ENCODE measurements at places on chromosomes 12 and 14. TPM values are rescaled to one million over a fixed set of nuclear protein-coding genes. Genes with fewer than 3 reads are reported as not detected.

Gene RAD9B
- 1.9 TPM for total RNA-seq

Gene CLEC4C
- not detected for total RNA-seq

Gene LRIG3
- 261 TPM for total RNA-seq

Gene BAZ1A
- total RNA-seq: 35.7 TPM

Gene REP15
- 0.78 TPM for total RNA-seq

Gene P2RX7
- not detected for total RNA-seq

Gene WNT1
- not detected for total RNA-seq

Gene GARIN6
- not detected for total RNA-seq

Gene SNRPF
- total RNA-seq: 55.4 TPM

Gene SERPINA3
- total RNA-seq: 1,748 TPM

Gene PLBD2
- total RNA-seq: 31.5 TPM

- no peaks in the 10 kb centered on the region for H3K4me1 ChIP-seq
- no peak overlapping the region for H3K27ac ChIP-seq
- no peaks in the 10 kb centered on the region for H3K27me3 ChIP-seq
- no peak overlapping the region for H3K4me3 ChIP-seq
- peak; percentile 64 for DNase-seq
Measured at GRCh38 chr14:81453166-81453766, 53.1 kb upstream of the STON2 start.

GRCh38 chr14:78253986-78254385 lies 83.8 kb downstream of the NRXN3 start:
- no peaks in the 10 kb centered on the region for H3K4me1 ChIP-seq
- H3K4me3 ChIP-seq: no peak overlapping the region
- no peak overlapping the region for H3K27ac ChIP-seq
- peaks cover 21% of the 10 kb centered on the region for H3K27me3 ChIP-seq
- DNase-seq: no peak

GRCh38 chr12:13440844-13441243 lies 244.3 kb downstream of the EMP1 start:
- H3K27me3 ChIP-seq: no peaks in the 10 kb centered on the region
- no peak overlapping the region for H3K4me3 ChIP-seq
- H3K27ac ChIP-seq: no peak overlapping the region
- peaks cover 29% of the 10 kb centered on the region for H3K4me1 ChIP-seq
- peaks cover 7% of the 10 kb centered on the region for H3K36me3 ChIP-seq
- no peak for DNase-seq

GRCh38 chr14:38982278-38982677 lies 120.8 kb downstream of the SEC23A start:
- no peaks in the 10 kb centered on the region for H3K4me1 ChIP-seq
- no peak overlapping the region for H3K27ac ChIP-seq
- H3K36me3 ChIP-seq: no peaks in the 10 kb centered on the region
- DNase-seq: no peak
- H3K4me3 ChIP-seq: no peak overlapping the region
- peaks cover 16% of the 10 kb centered on the region for H3K27me3 ChIP-seq

GRCh38 chr14:44279357-44279756 lies 227.7 kb downstream of the FSCB start:
- H3K4me1 ChIP-seq: no peaks in the 10 kb centered on the region
- H3K4me3 ChIP-seq: no peak overlapping the region
- no peak overlapping the region for H3K27ac ChIP-seq
- no peak for DNase-seq
- H3K36me3 ChIP-seq: no peaks in the 10 kb centered on the region
- H3K27me3 ChIP-seq: no peaks in the 10 kb centered on the region

DNA sequence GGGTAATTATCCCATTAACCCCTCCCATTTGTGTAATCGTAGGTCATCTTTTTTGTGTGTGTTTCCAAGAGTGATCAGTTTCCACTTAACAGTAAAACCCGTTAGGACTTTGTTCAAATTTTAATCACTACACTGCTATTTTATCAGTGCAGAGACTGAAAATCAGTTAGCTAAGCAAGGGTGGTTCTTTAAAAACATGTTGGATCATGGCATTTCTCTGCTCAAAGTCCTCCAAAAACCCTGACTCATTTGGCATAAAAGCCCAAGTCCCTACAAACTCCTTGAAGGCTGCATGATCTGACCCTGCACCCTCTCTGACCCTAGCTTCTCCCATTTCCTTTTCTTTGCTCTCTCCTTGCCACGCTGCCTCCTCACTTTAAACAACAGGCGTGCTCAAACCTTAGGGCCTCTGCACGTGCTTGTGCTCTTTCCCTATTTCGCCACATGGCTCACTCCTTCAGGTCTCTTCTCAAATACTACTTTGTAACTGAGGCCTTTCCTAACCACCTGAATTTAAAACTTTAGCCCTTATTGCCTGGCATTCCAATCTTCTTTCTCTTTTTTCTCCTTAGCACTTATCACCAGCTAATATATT lies 13.2 kb upstream of the OVCH1 start:
- no peaks in the 10 kb centered on the region for H3K4me1 ChIP-seq
- no peak for DNase-seq
- no peaks in the 10 kb centered on the region for H3K36me3 ChIP-seq
- no peak overlapping the region for H3K4me3 ChIP-seq
- H3K27me3 ChIP-seq: peaks cover 12% of the 10 kb centered on the region

DNA sequence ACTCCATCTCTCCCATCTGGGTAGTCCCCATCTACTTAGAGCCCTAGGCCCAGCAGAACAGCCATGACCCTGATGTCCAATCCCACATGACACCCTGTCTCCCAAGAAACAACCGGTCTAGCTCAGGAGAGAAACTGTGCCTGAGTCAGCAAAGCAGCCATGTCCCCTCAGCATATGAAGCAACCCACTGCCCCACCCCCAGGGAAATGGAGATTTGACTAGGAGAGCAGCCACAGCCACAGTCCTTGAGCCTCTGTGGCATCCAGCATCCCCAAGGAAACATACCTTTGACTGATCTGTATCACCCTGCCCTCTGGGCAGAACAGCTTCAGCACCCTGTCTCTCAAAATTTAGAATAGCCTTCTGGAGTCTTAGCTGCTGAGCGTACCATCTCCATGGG lies 641.9 kb upstream of the FBXO33 start:
- no peak overlapping the region for H3K4me3 ChIP-seq
- no peaks in the 10 kb centered on the region for H3K36me3 ChIP-seq
- no peaks in the 10 kb centered on the region for H3K27me3 ChIP-seq

- H3K27me3 ChIP-seq: peaks cover 73% of the 10 kb centered on the region
- no peaks in the 10 kb centered on the region for H3K36me3 ChIP-seq
- H3K4me1 ChIP-seq: no peaks in the 10 kb centered on the region
- no peak overlapping the region for H3K4me3 ChIP-seq
- no peak for DNase-seq
Measured at GRCh38 chr12:30930238-30930637, 3.7 kb downstream of the TSPAN11 start.

- H3K4me1 ChIP-seq: no peaks in the 10 kb centered on the region
- H3K27me3 ChIP-seq: no peaks in the 10 kb centered on the region
- DNase-seq: no peak
Measured at GRCh38 chr12:47652521-47653234, 53.2 kb downstream of the RPAP3 start.

DNA sequence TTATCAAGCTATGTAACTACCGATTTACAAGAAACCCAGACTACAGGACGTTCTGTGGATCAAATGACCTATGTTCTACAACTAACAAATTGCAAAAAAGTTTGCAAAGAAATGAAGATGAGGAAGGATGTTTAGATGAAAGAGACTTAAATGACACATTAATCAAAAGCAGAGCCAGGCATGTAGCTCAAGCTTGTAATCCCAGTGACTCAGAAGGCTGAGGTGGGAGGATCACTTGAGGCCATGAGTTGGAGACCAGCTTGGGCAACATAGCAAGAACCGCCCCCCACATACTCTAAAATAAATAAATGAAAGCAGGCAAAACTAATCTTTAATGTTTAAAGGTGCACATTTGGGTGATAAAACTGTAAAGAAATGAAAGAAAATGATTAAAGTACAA lies 331.9 kb downstream of the BTG1 start:
- no peak for DNase-seq
- H3K36me3 ChIP-seq: no peaks in the 10 kb centered on the region
- peaks cover 12% of the 10 kb centered on the region for H3K4me1 ChIP-seq
- H3K27ac ChIP-seq: no peak overlapping the region

DNA sequence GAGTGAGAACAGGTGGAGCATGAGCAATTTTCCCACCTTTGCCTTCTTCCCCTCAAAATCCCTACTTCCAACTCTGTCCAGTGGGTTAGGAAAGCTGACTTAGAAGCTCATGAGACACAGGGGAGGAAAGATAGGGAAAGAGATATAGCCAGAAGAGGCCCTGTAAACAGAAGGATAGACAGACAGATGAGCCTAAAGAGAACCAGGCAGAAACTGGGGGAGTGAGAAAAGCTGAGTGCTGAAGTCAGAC lies 5.0 kb downstream of the AJUBA start:
- H3K4me1 ChIP-seq: peaks cover 62% of the 10 kb centered on the region
- H3K4me3 ChIP-seq: peak overlapping the region; percentile 63
- peak overlapping the region; percentile 89 for H3K27ac ChIP-seq
- DNase-seq: no peak
- no peaks in the 10 kb centered on the region for H3K27me3 ChIP-seq

DNA sequence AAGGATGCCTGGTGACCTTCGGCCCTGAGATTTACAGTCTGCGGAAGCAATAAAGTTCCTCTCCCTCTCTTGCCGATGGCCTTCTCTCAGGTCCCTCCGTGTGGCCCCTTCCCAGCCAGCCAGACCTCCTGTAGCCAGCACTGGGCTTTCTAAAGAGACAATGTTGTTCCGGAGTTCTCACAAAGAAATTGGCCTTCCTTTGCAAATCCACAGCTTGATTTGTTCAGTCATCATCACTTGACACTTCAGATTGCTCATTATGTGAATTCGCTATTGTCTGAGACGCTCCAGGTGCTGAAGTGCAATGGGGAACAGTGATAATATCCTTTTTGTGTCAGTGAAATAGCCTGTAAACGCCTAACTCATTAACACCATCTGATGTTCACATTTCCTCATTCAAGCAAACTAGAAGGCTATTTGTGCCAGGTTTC lies 43.7 kb upstream of the GPHB5 start:
- H3K27me3 ChIP-seq: peaks cover 14% of the 10 kb centered on the region
- no peak for DNase-seq
- H3K4me3 ChIP-seq: no peak overlapping the region
- no peaks in the 10 kb centered on the region for H3K4me1 ChIP-seq

DNA sequence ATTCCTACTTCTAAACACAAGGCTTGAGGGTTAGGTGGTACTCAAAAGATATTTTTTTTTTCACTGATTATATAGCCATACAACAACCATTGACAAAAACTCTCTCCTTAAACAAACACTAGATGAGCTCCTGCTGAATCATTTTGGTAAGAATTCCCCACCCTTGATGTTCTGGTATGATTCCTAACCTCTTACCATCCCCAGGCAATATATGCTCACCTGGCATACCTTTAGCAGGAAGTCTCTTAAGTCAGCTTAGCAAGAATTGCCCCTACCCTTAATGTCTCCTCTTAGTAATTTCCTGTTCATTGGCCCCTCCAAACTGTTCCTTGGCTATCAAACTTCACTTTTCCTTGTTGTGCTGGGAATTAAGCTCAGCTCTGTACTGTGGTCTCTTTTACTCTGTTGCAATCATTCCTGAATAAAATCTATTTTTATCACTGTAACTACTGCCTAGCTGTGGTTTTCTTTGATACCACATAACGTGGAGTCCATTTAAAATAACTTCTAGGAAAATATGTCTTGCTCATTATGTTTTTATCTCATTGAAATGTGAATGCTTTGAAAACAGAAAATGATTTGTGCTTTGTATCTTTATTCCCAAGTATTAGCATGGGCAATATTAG lies 712.6 kb downstream of the SLC16A7 start:
- H3K36me3 ChIP-seq: no peaks in the 10 kb centered on the region
- H3K27me3 ChIP-seq: no peaks in the 10 kb centered on the region
- H3K27ac ChIP-seq: no peak overlapping the region

DNA sequence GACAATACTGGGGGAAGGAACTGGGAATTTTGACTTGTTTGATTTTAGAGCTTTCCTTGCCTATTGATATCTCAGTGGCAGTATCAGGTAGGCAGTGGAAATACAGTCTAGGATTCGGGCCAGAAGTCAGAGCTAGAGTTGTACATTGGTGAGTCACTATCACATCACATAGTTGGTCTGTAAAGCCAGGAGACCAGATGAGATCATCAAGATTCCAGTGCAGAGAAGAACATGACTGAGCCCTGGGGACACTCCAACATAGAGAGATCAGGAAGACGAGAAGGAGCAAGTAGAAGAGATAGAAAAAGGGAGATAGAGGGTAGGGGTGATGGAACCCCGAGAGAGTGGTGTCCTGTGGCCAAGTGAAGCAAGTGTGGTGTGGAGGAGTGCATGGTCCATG lies 46.6 kb upstream of the NR1H4 start:
- peaks cover 12% of the 10 kb centered on the region for H3K4me1 ChIP-seq
- H3K36me3 ChIP-seq: no peaks in the 10 kb centered on the region
- no peak overlapping the region for H3K4me3 ChIP-seq
- H3K27me3 ChIP-seq: no peaks in the 10 kb centered on the region

- no peaks in the 10 kb centered on the region for H3K4me1 ChIP-seq
- peaks cover 26% of the 10 kb centered on the region for H3K27me3 ChIP-seq
- H3K36me3 ChIP-seq: no peaks in the 10 kb centered on the region
- DNase-seq: no peak
- H3K27ac ChIP-seq: no peak overlapping the region
Measured at GRCh38 chr14:67492538-67492937, 4.0 kb upstream of the TMEM229B start.

DNA sequence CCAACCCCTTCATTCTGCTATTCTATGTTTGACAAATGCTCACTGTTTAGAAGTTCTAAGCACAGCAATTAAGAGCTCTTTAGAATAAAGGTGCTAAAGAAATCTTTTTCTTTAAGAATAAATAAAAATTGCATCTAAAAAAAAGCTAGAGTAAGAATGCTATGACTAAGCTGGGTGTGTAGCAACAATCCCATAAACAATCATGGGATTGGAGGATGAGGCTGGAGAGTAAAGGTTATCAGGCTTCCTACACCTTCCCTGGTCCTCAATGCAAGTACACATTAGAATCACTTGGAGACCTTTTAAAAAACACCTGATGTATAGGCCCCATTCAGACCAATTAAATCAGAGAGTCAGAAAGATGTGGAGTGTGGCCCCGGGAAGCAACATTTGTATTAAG lies 88.3 kb downstream of the CIT start:
- H3K36me3 ChIP-seq: no peaks in the 10 kb centered on the region
- H3K27me3 ChIP-seq: no peaks in the 10 kb centered on the region
- H3K27ac ChIP-seq: no peak overlapping the region
- peaks cover 6% of the 10 kb centered on the region for H3K4me1 ChIP-seq
- no peak for DNase-seq

DNA sequence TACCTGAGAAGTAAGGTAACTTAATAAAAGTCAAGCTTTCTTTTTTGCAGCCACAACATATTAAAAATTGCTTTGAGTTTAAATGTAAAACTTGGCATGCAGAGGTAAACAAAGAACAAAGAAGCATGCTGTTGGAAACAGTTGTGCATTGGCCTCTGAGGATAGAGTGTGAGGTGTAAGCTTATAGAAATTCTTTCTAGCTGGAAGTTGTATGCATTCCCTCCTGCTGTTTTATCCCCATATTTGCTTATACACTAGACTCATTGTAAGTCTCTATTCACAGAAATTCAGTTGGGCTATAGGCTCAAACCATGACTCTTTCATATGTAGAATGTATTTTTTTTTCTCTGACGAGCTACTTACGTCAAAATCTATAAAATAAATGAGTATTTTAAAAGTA lies 316.3 kb downstream of the SLC6A15 start:
- peaks cover 5% of the 10 kb centered on the region for H3K36me3 ChIP-seq
- H3K27ac ChIP-seq: no peak overlapping the region
- no peak for DNase-seq
- H3K4me1 ChIP-seq: peaks cover 12% of the 10 kb centered on the region
- no peaks in the 10 kb centered on the region for H3K27me3 ChIP-seq

Measured in Calu3 (cell line).